ENCODE measurements at places on chromosomes 5 and 9.

- no peak for DNase-seq
These were observed 403.7 kb upstream of the ZNF608 start for GRCh38 chr5:125150041-125150669.

- no peak for DNase-seq
These were observed 25.1 kb upstream of the TRIM14 start for GRCh38 chr9:98144076-98144475.

DNA sequence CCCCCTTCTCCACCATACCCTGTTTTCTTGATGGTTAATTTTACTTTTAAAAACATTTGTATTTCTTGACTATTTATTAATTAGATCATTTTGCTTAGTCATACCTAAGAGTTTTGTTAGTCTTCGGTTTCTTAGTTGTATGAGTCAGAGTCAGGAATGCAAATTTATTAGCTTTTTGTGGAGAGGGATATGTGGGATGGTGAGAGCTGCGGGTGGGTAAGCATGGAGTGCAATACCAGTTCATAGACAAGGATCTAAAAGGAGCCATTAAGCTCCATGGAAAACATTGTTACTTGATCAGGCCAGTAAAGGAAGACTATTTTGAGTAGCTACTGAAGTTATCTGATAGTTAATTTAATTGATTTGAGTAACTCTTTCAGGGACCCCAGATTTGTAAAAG lies 77.5 kb downstream of the ZSWIM6 start:
- no peak for DNase-seq

DNA sequence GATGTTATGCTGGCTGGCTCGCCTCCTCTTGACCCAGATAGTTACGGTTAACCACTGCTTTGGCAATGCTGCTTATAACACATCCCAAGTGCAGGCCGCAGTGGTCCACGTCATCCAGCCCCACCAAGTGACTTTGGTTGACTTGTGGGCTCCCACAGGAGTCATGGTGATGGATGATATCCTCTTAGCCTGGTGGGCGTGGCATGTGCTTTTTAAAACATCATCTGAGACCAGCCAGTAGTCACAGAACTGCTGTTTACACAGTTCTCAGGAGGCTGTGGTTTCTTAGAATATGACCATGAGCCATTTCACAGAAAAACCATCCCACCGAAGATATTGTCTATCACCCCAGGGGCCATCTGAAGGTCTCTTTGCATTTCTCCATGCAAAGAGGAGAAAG lies 216.9 kb downstream of the SH3GL2 start:
- no peak for DNase-seq

DNA sequence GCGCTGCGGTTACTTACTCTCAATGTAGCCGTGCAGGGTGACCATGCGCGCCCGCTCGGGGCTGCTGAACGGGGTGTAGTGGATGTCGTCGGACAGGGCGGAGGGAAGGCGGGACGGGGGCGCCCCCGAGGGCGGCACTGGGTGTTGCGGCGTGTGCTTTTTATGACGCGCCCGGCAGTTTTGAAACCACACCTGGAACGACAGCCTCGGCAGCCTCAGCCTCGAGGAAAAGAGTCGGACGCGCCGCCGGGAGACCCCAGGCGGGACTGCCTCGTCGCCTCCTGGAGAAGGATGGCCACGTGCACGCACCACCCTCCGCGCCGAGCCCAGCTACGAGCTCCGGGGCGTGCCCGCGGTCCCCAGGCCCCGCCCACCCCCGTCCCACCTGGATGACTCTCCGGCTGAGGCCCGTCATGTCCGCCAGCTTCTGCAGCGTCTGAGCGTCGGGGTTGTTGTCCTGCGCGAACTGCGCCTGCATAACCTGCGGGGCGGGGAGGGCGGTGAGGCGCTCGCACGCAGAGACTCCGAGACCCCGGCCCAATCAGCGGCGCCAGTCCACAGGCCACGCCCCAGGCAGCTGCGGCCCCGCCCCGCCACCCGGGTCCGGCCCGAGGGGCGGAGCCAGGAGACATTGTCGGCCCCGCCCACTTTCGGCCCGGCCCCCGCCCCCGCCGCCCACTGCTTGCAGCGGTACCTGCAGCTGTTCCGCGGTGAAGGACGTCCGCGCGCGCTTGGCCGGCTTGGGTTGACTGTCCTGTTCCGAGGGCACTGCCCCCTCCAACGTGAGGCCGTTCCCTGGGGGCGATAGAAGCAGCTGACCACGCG lies 15.0 kb downstream of the LHX6 start:
- DNase-seq: peak; percentile 20

GRCh38 chr5:96370976-96371375 lies 62.1 kb downstream of the PCSK1 start:
- DNase-seq: no peak

- no peak for DNase-seq
These were observed 444.2 kb upstream of the RIOK2 start for GRCh38 chr5:97627272-97627671.

DNA sequence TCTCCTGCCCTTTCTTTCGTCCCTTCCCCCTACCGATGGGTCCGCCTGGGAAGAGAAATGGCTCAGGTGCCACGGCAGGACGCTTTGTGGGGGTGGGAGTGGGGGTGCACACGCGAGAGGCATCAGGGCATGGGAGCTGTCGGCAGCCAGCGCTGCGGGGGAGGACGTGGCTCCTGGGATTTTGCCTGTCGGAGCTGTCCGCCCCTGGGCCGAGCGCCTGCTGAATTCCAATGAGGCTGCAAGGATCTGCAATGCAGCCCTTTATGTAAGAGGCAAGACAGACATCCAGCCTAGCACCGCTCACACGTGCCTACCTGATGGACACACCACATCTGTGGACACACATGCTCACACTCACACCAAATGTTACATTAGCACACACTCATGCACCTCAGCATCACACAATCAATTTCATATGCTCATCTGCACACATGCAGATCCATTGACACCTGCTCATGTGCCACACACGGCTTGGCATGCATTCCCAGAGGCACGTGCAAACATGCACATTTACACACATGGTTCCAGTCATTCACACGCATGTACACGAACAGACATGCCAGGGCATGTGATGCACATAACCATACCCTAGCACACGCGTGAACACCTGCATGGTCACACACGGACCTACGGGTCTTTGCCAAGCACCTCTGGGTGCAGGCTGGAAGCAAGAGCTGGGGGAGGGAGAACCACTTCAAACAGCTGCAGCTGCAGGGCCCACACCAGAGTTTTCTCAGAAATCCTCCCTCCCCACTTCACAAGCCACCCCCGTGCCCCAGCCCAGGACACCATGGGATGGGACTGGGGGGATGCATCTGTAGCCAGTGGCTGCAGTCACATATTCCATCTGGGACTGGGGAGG lies 1.4 kb downstream of the GRIN1 start:
- DNase-seq: no peak

DNA sequence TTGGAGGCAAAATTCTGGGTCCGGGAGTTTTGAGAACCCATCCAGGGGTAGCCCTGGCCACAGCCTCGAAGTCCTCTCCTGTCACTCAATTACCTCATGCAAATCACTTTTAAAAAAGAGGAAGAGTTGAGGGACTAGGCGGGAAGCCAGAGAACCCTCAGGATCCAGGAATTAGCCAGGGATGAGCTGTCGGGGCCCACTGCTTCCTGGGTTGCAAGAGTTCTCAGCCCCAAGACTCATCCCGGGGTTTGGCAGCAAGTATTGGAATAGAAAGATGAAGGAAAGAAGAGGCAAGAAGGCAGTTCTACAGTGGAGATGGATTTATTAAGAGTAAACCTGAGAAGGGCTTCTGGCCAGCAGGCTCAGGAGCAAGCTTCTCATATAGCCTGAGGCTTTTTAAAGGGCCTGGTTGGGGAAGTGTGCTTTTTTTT lies 25.6 kb downstream of the C9orf50 start:
- DNase-seq: no peak

- no peak for DNase-seq
These were observed 18.1 kb upstream of the SCAI start for GRCh38 chr9:125161284-125161918.

Measured in activated CD4-positive, CD25-positive, alpha-beta regulatory T cell (primary cell).